ENCODE measurements at places on chromosomes 11 and 22.

DNA sequence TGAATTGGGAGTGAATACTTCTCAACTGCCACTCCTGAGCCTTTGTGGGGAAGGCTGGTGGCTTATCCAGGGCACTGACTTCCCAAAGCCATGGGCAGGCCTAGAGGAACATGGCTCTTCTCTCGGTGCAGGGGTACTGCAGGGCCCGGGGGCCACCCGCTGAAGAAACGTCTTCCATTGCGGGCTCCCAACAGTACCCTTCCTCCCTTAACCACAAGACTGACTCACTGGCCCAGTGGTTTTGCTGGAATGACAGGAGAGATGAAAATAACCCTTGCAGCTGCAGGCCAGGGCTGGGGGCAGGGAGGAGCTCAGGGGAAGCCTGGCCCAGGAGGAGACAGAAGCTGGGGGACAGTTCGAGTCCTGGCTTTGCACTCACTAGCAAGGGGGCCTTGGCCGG, 13.5 kb downstream of the TXN2 start:
- no peak for DNase-seq

GRCh38 chr11:120181376-120181975, 29.4 kb upstream of the OAF start:
- no peak for DNase-seq

DNA sequence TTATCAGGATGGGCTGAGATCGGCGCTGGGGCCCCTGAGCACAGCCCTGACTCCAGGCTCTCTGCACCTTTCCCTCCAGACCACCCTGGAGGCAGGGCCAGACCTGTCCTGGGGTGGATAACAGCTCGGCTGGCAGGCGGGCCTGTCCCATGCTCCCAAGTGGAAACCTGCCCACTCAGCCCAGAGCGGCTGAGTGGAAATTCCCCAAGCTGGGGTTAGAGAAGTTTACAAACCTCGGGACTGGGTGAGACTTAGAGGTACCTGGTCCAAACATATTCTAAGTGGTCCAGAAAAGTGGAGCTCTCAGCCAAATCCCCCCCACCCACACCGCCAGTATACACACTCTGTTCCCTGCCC, 4.8 kb upstream of the FXYD2 start:
- DNase-seq, result no peak

DNA sequence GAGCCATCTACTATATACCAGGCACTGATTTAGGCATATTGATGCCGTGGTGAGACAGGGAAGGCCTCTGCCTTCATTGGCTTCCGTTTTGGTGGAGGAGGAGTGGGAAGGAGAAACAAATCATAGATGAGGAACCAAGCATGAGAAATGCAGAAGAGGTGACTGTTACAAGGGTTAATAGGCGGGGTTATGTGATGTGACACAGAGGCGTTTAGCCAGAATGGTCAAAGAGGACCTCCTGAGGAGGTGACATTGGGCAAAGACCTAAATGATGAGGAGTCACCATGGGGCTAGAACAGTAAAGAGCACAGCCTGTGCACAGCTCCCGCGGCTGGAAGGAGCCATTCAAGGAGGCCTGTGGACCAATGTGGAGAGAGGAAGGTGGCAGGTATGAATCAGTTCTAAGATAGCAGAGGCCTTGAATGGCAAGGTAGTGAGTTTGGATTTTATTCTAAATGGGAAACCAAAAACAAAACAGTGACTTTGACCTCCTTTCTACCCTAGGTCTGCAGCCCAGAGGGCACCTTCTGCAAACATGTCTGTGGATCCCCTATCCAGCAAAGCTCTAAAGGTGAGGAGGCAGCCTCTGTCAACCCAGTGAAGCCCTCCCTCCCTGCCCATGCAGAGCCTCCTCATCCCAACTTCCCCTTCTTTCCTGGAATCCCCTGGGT, 11.7 kb downstream of the MAFF start:
- no peak for DNase-seq

GRCh38 chr11:47415949-47416472, 7.6 kb downstream of the SLC39A13 start:
- no peak for DNase-seq

DNA sequence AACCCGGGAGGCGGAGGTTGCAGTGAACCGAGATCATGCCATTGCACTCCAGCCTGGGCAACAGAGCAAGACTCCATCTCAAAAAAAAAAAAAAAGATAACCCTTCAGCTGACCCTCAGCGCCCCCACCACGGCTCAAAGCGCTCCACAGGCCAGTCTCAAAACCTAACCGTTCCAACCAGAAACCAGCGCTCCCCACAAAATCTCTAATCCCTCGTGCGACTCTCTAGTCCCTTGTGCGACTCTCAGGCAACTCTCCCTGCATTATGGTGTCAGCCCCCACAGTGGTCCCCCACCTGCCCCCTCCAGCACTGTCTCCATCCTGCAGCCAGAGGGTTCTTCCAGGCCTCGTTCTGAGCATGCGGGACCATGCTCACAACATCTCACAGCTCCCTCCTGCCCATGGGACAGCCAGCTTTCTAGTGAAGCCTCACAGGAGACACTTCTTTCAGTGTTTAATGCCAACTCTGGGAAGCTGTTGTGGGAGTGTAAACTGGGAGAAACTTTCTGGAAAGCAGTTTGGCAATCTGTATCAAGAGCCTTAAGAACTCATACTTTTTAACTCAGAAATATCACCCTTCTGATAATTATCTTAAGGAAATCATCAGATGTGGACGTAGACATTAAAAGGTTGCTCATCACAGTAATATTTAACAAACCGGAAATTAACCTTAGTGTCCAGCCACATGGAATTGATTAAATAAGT, 4.2 kb upstream of the RASGRP2 start:
- no peak for DNase-seq

GRCh38 chr11:45169310-45170072, 23.1 kb downstream of the PRDM11 start:
- no peak for DNase-seq

- no peak for DNase-seq
Measured at GRCh38 chr22:41826430-41827383, 6.2 kb upstream of the SREBF2 start.

DNA sequence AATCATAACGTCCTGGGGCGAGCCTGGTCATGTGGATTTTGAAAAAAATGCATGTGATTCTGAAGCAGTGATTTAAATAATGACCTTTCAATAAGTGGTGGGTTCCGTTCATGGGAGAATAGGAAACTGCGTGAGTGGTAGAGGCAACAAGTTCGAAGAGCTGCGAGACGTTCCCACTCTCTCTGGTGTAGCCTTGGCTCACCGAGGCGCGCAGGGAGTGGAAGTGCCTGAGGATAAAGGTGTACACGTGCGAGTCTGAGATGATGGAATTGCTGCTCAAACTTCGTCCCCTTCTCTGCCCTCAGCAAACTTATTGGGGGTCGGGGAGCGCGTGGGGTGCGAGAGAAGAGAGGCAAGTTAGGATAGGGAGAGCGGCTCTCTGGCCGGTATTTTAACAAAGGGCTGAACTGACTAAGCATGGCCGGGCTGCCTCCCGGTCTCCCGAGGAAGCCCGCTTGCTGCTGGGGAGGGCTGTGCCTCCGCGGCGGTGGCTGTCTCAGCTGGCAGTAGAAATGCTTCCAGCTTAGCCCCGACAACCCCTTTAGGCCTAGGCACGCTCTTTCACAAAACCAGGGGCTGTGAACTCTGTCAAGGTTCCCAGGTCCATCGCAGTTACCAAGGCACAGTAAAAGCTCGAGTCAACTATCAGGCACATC, 875 bp upstream of the STT3A start:
- no peak for DNase-seq

- no peak for DNase-seq
Measured at GRCh38 chr22:47161631-47162030, 399.2 kb downstream of the TBC1D22A start.

DNA sequence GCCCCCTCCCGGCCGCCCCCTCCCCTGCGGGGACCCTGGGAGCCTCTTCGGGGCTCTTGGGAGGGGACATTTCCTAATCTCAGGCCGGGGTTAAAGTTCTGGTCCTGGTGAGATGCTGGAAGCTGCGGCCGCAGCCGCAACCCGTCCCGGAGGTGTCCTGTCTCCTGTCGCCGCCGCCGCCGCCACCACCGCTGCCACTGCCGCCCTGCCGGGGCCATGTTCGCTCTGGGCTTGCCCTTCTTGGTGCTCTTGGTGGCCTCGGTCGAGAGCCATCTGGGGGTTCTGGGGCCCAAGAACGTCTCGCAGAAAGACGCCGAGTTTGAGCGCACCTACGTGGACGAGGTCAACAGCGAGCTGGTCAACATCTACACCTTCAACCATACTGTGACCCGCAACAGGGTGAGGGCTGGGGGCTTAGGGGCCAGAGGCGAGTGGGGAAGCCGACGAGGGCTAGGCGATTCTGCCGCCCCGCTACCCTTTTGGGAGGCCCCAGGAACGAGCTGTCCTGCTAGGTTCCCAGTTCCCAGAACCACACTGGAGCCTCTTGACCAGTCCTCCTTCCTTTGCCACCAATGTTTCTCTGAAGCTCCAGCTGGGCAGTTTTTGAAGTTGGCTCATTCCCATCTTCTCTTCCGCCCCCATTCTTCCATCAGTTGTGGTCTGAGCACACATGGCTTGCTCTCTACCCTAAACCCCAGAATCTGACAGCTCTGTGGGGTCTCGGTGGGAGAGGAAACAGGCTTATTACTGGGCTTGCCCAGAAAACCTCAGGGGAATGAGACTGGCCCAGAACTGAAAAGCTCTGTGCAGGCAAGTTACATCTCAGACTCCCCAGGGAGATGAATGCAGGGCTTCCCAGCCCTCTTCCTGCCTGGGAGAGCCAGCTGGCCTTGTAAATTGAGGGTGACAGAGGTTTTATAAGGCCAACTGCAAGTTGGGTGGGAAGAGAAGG, 781 bp downstream of the SIDT2 start:
- no peak for DNase-seq

GRCh38 chr11:129115652-129116586, 76.2 kb downstream of the ARHGAP32 start:
- no peak for DNase-seq

GRCh38 chr22:31080164-31080847, 812 bp upstream of the SMTN start:
- no peak for DNase-seq

DNA sequence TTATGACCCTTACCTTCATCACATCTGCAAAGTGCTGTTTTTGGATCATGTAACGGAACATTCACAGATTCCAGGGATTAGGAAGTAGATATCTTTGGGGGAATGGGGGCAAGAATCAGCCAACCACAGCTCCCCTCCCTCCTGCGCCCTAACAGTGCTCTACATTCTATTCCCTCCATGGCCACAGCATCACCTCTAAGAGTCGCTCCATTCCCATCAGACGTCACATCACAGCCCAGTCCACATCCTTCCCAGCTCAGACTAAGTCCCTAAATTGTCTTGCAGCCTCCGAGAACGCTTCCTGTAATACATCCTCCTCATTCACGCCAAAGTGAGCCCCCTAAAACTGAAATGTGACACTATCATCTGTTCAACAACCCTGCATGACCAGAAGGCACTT, 5.9 kb downstream of the SCGB1D1 start:
- no peak for DNase-seq

DNA sequence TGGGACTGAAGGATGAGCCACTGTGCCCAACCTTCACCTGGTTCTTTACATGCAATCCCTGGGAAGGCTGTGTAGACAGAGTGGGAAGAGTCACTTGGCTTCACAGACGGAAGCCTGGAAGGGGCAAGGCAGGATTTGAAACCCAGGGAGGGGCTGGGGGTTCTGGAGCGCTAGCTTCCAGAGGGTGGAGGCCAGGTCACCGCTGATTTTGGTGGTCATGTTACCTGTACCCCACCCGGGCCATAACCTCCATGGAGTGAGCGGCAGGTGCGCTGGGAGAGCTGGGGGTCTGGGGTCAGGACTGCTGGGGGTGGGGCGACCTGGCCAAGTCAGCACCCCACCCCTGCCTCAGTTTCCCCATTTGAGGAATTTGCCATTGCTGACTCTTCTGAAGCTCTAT, 38.3 kb downstream of the PDGFB start:
- DNase-seq, result no peak

GRCh38 chr22:39725351-39726035, 154.9 kb downstream of the CACNA1I start:
- DNase-seq, result no peak

- DNase-seq, result no peak
Measured at GRCh38 chr22:49892226-49892899, 25.9 kb downstream of the ALG12 start.

GRCh38 chr22:44305888-44306287, 6.9 kb downstream of the SHISAL1 start:
- DNase-seq, result no peak

DNA sequence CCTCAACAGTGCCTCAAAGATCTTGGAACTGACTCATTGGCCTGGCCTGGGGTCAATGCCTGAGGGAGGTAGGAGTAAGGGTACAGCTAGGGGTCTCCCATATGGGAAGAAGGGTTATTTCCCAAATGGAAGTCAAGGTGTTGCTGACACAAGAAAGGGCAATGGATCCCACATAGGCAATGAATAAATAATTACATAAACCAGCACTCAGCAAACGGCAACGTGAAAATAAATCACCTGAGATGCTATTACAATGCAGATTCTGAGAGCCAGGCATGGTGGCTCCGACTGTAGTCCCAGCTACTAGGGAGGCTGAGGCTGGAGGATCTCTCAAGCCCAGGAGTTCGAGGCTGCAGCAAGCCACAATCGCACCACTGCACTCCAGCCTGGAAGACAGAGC, 36.5 kb upstream of the SLC35C1 start:
- DNase-seq, result no peak

DNA sequence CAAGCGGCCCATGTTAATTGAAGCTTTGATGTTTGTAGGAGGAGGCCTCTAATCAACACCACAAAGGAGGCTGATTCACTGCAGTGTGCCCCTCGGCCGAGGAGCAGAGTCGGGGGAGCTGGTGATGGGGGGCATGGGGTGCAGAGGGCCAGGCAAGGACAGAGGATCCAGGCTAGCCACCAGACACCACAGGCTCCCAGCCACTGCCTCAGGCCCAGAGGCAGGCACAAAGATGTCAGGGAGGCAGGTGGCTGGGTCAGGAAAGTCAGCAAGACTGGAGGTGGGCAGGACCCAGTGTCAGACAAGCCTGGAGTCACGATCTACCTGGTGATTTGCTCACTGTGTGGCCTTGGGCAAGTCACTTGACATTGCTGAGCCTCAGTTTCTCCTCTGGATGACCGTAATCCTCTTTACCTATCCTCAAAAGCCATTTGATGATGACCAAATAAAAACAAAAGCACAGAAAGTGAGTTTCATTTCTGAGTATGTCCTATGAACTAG, 121.0 kb downstream of the BUD13 start:
- no peak for DNase-seq
